ENCODE measurements at places on chromosomes 12 and 14.

DNA sequence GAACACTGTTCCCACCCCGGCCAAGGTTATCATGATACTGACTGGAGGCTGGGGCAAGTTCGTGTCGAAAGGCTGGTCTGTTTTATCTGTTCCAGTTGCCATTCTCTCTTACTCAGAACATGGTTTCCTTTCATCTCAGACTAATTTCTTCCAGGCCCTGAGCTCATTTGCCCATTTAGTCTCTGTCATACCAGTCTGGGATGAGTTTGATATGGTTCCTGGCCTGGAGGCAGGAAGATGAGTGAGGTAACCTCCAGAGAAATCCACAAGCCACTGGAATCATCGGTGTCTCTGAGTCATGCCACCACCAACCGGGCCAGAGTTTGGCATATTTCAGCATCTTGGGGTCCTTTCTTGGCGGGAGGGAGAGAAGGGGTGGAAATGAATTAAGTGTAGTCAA, 114.7 kb downstream of the NTF3 start:
- DNase-seq = no peak

GRCh38 chr12:87509237-87509820, 519.9 kb downstream of the C12orf50 start:
- no peak for DNase-seq

DNA sequence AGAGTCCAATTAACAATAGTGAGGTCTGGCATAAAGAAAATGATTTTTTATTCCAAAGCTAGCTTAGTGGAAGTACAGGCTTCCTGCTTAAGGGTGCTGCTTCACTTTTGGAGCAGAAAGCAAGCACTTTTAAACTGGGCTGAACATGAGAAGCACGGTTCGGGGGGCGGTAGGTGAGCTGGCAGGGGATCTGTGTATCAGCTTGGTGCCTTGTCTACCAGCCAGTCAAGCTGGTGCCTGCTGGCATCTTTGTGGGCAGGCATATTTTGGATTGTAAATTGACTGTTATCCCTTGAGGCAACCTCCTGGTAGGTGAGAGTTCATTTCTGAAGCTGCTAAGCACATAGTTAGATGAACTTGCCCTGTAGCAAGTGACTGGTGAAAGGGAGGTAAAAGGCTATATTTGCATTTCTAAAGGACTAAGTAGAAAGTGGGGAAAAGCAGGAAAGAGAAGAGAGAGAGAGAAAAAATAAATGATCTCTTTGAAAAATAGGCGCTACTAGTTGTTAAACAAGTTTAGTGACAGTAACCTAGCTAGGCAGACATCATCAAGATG, 121.1 kb upstream of the SYT10 start:
- no peak for DNase-seq

DNA sequence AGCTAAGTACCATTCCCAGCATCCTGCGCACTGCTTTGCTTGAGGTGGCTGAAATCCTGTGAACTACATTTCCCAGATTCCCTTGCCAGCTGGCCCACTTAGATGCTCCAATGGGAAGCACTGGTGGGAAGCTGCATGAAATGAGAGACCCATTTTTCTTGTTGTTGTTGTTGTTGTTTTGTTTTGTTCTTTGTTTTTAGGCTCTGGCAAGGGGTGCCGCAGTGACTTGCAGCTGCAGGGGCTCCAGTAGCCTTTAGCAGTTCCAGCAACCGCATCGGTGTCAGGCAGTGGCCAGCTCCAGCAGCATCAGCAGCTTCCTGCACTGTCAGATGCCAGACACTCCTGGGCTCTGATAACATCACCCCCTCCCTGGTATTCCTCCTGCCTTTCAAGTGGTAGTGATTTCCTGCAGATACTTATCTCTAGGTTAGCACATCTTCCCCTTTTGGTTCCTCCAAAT, 8.8 kb upstream of the EGLN3 start:
- peak; percentile 86 for DNase-seq

DNA sequence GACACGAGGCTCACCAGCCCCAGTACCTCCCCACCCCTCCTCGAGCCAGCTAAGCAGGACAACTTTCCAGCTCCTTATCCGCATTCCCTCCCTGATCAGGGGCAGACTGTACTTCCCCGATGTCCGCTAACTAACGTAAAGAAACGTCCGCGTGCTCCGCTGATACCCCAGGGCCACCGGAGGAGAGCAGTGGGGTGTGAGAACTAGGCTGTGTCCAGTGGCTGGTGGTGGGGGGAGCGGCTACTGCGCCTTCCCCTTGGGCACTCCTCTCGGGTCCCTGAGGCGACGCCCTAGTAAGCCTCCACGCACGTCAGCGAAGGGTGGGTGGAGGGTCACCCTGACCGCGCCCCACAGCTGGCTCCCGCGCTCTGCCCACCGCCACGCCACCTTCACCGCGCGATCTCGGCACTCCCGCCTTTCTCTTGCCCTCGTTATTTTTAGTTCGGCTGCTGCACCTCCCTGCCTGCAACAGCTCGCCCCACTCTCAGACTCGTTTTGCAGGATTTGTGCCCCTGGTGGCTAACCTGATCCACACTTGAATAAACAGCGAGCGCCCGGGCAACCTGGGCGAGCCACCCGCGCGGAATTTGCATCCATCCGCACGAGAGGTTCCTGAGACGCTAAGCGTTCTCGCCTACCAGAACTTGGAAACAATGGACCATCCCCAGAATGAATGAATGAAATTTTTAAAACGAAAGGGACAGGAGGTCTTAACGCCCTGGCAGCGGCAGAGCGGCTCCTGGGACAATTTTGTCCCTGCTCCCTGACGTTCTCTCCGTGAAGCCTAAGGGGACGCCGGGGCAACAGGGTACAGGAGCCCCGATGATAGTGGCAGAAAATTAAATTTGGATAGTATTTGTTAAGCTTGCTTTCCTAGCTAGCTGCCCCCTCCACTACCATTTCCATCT, 6.9 kb upstream of the BMP4 start:
- no peak for DNase-seq
